Ecto neural progenitor cell (in vitro differentiated cells): ENCODE measurements at places on chromosomes 4 and X.
A peak's percentile ranks its signal among the peaks of the same experiment; 100 is the strongest.

GRCh38 chrX:139203651-139204570, 326.6 kb upstream of the F9 start:
- DNase-seq = peak; percentile 64

- no peak for DNase-seq
These were observed 17.3 kb downstream of the LAMTOR3 start for GRCh38 chr4:99876946-99877345.

- DNase-seq = no peak
These were observed 106.1 kb downstream of the WWC2 start for GRCh38 chr4:183205193-183205592.

- DNase-seq = no peak
These were observed 175.8 kb downstream of the COMMD8 start for GRCh38 chr4:47287735-47288134.

GRCh38 chrX:35819241-35819640, 21.1 kb downstream of the MAGEB16 start:
- DNase-seq = no peak

DNA sequence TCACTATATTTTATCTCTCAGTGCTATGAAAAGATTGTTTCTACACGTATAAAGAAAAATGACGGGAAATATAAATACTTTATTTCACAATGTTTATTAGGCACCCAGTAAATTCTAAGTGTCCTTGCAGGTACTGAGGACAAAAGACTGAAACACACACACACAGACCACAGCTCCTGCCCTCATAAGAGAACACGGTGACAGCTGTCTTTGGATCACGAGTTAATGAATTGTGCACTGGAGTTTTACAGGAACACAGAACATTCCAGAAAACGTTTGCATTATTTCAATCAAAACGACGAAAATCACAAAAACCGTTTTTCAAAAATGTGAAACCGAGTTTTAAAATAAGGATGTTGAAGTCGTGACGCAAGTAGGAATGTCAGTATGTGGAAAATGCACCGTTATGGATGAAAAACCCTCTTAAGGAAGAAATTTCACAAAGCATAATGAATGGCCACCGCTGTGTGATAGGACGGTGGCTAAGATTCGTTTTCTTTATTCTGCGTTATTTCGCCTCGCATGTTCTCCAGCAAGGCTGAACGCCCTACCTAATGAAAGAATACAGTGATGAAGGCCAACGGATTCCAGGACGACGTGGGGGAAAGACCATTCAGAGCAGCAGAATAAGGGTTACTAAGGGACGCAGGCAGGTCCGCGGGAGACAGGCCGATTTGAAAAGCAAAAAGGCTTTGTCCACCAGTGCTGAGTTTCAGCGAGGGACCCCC, 24.2 kb downstream of the FAM156A start:
- DNase-seq = no peak

DNA sequence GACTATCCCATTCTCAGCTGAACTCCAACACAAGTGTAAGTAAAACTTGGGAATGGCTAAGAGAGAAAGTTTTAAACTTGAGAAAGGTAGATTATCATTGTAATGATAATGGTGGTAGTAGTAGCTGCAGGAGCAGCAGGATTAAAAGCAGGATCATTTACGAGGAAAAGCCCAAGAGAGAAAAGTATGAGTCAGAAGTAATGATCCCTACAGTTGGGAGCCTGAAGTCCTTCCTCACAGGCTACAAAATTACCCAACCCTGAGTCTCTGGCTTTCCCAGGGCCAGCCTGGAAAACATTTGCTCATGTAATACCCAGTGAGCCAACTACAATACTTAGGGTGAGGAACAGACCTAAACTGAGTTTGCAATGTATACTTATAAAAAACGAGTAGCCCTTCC, 4.4 kb upstream of the PRDM8 start:
- no peak for DNase-seq

DNA sequence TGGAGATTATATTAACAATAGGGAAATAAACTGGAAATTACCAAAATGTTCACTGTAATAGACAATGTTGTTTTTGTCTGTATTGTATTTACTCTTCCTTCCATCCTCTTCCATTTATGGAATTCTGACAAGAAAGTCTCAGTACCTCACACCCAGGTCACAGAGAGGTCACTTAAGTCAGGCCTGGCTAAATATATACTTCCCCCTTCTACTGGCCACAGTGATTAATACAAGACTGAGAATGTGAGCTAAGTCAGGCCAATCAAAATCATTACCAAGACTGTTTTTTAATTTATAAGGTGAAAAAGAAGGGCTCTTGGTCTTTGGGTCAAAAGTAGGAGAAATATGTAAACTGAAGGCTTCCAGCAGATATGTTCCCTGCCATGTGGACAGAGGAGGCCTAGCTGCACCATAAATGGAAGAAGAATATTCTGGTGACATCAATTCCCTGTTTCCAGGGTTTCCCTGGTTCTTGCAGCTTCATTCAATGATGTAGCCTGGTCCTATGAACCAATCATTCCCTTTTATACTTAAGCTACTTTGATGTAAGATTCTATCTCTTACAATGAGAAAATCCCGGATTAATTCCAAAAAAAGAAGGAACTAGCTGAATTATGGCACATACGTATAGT, 64.3 kb downstream of the LRBA start:
- no peak for DNase-seq

- DNase-seq = no peak
These were observed 87.5 kb downstream of the LEF1 start for GRCh38 chr4:108081256-108081655.

- no peak for DNase-seq
These were observed 147.0 kb upstream of the LEF1 start for GRCh38 chr4:108315694-108316093.

GRCh38 chr4:153270361-153270760, 66.1 kb downstream of the TRIM2 start:
- DNase-seq = no peak

- DNase-seq = no peak
These were observed 51.1 kb downstream of the SEC24D start for GRCh38 chr4:118784776-118785175.

DNA sequence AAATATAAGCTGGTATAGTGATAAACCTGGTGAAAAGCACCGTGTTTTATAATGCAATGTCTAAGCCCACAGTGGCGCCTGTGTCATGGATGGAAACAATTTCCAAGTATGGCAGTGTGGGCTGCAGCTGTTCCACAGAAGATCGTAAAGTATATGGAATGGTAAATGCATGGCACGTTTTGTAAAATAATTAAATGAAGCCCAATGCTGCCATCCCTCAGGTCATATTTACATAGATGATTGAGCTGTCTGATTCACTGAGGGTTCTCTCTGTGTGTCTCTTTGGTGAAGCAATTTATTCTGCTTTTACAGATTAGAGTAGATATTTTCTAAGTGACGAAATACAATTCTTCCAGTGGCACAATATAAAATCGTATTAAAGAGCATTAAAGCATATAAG, 164.8 kb downstream of the ASMT start:
- no peak for DNase-seq

GRCh38 chrX:13620207-13620606, 32.7 kb upstream of the TCEANC start:
- DNase-seq = no peak

DNA sequence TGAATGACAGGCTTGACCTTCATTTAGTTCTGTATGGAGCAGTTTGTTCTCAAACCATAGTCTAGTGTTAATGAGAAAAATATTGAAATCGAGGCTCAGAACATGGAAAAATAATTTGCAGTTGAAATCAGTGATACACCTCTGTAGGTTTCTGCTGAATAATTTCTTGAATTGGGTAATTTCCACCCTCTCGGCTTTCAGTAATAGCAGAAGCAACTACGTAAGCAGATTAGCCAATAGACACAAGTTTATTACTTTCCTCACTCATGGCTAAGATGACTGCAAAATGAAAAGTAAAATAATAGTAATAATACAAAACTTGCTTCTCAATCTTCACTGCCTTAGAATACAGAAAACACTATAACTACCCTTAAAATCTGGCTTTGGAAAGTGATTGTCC, 46.0 kb downstream of the USP38 start:
- DNase-seq = no peak

- DNase-seq = no peak
These were observed 45.1 kb downstream of the SPATA4 start for GRCh38 chr4:176150356-176150682.

DNA sequence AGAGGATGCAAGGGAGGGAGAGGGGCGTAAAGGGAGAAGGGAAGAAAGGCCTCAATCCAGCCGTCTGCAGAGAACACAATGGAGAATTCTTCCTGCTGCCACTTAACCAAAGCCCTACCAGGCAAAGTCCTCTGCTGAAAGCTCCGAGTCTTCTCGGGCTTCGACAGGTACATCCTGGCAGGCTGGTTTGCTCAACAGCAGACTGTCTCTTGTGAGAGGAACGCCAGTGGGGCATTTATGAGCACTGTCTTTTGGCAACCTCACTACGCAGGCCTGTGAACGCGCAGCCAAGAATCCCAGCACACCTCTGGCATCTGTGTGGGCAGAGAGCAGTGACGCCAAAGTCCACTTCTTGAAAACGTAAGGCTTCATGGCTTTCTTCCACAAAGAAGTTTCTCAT, 207.5 kb upstream of the FAM9B start:
- DNase-seq = no peak

DNA sequence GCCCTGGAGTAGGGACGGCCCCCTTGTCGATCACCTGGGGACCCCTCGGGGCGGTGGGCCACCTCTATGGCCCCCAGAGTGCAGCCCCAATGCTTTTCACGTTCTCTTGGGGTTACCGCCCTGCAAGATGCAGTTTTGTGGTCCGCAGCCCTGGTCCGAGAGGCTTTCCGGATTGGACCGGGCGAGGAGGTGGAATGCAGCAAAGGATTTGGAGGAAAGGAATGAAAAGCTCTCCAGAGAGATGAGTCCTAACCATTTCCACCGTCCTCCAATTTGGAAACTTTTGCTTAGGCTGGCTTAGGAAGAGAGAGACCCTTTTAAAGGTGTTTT, 601 bp downstream of the SLC25A43 start:
- no peak for DNase-seq

GRCh38 chr4:106369456-106370060, 980 bp upstream of the GIMD1 start:
- DNase-seq = no peak

GRCh38 chr4:15901007-15901406, 37.5 kb downstream of the FGFBP1 start:
- no peak for DNase-seq

GRCh38 chr4:2832981-2833670, 10.5 kb upstream of the ADD1 start:
- DNase-seq = no peak

DNA sequence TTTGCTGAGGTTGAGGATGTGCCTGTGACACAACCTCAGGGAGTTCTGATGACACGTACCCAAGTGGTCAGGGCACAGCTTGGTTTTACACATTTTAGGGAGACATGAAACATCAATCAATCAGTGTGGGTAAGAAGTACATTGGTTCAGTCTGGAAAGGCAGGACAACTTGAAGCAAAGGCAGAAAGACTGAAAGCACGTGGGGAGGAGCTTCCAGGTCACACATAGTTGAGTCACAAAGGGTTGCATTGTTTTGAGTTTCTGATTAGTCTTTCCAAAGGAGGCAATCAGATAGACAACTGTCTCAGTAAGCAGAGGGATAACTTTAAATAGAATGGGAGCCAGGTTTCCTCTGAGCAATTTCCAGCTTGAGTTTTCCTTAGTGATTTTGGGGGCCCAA, 1910.0 kb upstream of the AGA start:
- DNase-seq = no peak

DNA sequence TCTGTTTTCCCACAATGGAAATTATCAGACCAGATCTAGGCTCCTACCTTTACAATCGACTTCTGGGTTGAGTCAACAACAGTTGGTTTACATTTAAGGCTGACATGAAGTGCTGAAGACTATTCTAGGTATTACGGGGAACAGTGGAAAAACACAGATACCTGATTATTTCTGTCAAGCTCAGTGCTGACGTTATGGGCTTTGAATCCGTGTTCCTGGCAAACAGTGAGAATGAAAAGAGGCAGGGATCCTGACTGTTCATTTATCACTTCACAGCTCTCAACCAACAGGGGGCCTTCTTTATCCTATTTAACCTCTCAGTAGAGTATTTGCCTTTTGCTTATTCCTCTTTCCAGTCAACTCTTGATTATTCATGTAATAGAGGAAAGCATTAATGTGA, 43.1 kb downstream of the TMEM164 start:
- DNase-seq = no peak

DNA sequence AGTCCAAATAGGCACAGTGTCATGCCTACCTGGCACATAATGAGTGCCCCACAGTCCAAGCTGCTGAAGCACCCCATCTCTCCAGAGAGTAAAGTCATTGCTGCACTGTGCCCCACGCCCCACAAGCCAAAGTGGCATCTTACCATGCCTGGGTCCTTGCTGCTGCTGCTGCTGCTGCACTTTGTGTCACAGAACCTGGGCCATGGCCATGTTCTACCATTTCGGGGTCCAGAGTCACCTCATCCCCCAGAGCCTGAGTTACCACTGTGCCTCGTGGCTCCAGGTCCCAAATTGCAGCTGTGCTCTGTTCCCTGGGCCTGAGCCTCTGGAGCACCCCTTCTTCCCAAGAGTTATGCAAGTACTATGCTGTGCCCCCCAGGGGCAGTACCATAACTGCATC, 40.5 kb downstream of the SLC10A7 start:
- no peak for DNase-seq

GRCh38 chrX:108348525-108348924, 89.7 kb downstream of the COL4A6 start:
- no peak for DNase-seq

DNA sequence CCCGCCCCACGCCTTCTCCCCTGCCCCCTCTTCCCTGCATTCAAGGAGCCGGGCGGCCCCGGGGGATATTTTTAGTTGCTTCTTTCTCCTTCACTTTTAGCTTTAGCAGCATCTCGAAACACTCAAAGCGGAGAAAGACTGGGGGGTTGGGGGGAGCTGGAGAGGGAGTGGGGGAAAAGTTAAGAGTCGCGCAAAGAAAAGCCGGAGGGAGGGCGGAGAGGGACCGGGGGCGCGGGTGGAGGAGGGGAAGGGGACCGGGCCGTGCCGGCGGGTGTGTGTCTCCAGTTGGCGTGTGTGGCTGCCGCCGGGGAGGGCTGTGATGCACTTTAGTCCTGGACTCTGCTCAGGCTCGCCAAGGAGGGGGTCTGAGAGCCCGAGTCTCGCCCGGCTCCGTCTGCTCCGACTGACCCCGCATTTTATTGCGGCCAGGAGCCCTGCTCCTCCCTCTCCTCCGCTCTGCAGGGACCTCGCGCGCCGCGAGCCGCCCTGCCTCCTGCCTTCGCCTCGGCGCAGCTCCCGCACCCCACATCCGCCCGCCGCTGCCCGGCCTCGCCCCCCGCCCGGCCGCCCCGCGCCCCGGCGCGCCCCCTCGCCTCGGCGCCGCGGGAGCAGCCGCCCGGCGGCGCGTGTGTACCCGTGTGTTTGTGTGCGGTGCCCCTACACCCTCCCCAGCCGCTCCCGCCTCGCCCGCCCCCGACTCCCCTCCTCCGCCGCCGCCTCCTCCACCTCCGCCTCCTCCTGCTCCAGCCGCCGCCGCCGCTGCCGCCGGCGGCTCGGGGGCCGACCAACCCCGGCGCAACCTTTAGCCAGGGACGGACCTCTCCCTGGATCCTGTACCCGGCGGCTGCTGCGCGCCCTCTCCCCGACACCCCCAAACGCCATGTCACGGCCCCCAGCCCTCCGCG, 1.4 kb downstream of the ZNF827 start:
- peak; percentile 78 for DNase-seq
